ENCODE measurements at places on chromosomes 6 and 20. TPM values are rescaled to one million over a fixed set of nuclear protein-coding genes. Genes with fewer than 3 reads are reported as not detected.
A peak's percentile ranks its signal among the peaks of the same experiment; 100 is the strongest.

DNA sequence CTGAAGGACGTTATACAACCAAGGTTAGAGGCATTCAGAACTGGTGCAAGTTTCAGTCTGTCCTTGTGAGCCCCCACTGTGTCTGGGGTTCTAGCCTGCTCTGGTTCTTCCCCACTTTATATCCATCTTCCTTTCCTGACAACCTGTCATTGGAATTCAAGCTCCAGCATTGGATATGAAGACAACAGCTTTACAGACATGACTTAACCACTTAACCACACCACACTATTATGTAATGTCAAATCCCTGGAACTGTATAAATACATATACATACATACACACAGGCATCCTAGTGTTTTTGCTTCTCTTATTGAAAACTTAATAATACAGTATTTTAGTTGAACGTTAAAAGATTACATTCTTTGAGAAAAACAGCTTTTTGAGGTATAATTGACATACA is 217.9 kb upstream of the SGK1 start:
- H3K36me3 ChIP-seq: no peaks in the 10 kb centered on the region
- no peaks in the 10 kb centered on the region for H3K27me3 ChIP-seq
- no peak overlapping the region for H3K4me3 ChIP-seq
- no peak for DNase-seq

- no peaks in the 10 kb centered on the region for H3K36me3 ChIP-seq
- peaks cover 41% of the 10 kb centered on the region for H3K4me1 ChIP-seq
- H3K27ac ChIP-seq: peak overlapping the region; percentile 72
- no peak for DNase-seq
These were observed 105.6 kb downstream of the TCP11 start for GRCh38 chr6:35035481-35036030.

DNA sequence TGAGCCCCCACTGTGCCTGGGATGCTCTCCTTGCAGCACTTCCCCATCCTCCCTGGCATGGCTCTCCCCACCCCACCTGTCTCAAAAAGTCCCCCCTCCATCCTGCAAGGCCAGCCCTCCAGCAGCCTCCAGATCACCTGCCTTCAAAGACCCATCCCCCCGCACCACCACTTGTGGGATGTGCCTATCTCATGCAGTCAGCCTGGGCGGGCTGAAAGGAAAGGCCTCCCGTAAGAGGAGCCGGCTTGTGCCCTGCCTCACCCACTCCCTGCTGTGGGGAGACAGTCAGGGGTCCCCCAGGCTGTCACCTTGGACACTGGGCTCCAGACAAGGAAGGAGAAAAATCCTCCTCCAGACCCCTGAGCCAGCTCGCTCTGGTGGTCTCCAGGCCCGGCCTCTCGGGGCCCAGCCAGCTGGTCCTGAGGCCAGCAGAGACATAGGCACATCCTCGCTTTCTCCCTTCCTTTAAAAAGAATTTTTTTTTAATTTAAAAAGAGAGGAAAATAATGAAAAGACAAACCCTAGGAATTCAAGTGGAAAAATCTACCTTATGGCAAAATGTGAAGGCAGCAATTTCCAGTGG is 77.3 kb downstream of the GRM4 start:
- H3K36me3 ChIP-seq: no peaks in the 10 kb centered on the region
- H3K4me3 ChIP-seq: no peak overlapping the region
- no peaks in the 10 kb centered on the region for H3K27me3 ChIP-seq
- no peaks in the 10 kb centered on the region for H3K4me1 ChIP-seq
- H3K27ac ChIP-seq: no peak overlapping the region

- H3K4me1 ChIP-seq: no peaks in the 10 kb centered on the region
- H3K36me3 ChIP-seq: no peaks in the 10 kb centered on the region
- H3K27ac ChIP-seq: no peak overlapping the region
- DNase-seq: no peak
- no peak overlapping the region for H3K4me3 ChIP-seq
These were observed 102.6 kb upstream of the ZFP64 start for GRCh38 chr20:52294106-52294628.

DNA sequence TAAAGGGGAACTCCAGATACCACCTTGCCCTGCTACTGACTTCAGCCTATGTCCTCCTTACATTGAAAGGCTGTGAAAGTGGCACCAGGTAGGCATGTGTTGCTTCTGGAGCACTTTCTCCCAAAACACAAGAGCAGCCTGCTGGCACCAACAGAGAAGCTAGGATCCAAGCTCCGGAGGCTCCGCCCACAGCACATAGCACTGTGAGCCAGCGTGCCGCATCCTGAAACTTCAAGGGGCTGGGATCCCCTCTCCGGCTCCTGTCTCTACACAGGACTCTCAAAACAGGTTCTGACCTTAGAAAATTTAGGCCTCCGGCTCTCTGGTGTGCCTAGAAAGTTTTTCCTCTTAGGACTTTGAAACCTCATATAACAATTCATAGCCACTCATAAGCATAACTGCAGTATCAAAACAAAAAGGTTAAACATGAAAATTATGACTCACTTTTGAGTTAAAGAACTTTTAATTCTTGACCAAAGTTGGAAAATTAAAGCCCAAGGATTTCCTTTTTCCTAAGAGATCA is 41.1 kb downstream of the EZR start:
- peaks cover 96% of the 10 kb centered on the region for H3K36me3 ChIP-seq
- H3K27me3 ChIP-seq: no peaks in the 10 kb centered on the region
- DNase-seq: no peak
- H3K27ac ChIP-seq: no peak overlapping the region

DNA sequence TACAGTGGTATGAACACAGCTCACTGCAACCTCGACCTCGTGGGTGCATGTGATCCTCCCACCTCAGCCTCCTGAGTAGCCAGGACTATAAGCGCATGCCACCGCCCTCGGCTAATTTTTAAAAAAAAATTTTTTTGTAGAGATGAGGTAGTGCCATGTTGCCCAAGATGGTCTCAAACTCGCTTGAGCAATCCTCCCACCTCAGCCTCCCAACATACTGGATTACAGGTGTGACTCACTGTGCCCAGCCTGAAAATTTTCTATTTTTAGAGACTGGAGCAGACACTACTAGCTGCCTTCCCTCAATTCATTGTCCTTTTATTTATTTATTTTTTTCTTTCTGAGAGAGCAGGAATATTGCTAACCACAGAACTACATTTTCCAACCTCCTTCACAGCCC is 20.3 kb upstream of the GTF3C6 start:
- DNase-seq: no peak
- no peak overlapping the region for H3K27ac ChIP-seq
- H3K4me3 ChIP-seq: no peak overlapping the region
- no peaks in the 10 kb centered on the region for H3K4me1 ChIP-seq

DNA sequence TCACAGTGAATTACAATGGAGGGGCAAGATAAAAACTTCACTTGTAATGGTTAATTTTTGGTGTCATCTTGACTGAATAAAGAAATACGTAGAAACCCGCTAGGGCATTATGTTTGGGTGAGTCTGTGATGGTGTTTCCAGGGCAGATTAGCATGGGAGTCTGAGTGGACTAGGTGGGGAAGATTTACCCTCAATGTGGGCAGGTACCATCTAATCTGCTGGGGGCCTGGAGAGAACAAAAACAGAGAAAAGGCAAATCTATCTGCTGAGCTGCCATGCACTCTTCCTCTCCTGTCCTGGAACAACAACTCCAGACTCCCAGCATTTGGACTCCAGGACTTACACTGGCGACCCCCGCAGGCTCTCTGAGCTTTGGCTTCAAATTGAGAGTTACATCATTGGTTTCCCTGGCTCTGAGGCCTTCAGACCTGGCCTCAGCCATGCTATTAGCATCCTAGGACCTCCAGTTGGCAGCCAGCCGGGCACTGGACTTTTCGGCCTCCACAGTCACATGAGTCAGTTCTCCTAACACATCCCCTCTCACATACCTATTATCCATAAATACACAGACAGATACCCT is 19.7 kb downstream of the NINL start:
- H3K4me3 ChIP-seq: no peak overlapping the region
- H3K36me3 ChIP-seq: no peaks in the 10 kb centered on the region
- no peak overlapping the region for H3K27ac ChIP-seq
- no peaks in the 10 kb centered on the region for H3K4me1 ChIP-seq
- no peak for DNase-seq

GRCh38 chr6:118881440-118882313 is 12.3 kb upstream of the ASF1A start:
- H3K27me3 ChIP-seq: no peaks in the 10 kb centered on the region
- H3K4me3 ChIP-seq: no peak overlapping the region
- no peaks in the 10 kb centered on the region for H3K36me3 ChIP-seq
- H3K27ac ChIP-seq: peak overlapping the region; percentile 0

DNA sequence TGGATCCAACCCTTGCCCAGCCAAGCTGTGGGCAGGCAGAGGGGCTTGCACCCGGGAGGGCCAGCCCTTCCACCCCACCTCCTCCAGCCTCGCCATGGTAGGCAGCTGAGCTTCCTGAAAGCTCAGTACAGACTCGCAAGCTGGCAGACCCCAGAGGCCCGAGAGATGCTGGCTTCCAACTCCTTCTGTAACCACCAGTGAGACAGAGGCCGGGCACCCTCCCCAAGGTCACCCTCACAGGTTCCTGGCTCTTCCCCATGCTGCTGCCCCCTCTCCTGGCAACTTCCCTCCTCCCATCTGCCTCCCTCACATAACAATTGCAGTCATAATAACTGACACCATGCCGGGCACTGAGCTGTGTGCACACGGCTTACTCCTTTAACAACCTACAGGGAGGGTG is 26.2 kb upstream of the NOL4L start:
- no peaks in the 10 kb centered on the region for H3K36me3 ChIP-seq
- H3K4me3 ChIP-seq: no peak overlapping the region
- no peak overlapping the region for H3K27ac ChIP-seq
- H3K27me3 ChIP-seq: no peaks in the 10 kb centered on the region
- H3K4me1 ChIP-seq: no peaks in the 10 kb centered on the region

DNA sequence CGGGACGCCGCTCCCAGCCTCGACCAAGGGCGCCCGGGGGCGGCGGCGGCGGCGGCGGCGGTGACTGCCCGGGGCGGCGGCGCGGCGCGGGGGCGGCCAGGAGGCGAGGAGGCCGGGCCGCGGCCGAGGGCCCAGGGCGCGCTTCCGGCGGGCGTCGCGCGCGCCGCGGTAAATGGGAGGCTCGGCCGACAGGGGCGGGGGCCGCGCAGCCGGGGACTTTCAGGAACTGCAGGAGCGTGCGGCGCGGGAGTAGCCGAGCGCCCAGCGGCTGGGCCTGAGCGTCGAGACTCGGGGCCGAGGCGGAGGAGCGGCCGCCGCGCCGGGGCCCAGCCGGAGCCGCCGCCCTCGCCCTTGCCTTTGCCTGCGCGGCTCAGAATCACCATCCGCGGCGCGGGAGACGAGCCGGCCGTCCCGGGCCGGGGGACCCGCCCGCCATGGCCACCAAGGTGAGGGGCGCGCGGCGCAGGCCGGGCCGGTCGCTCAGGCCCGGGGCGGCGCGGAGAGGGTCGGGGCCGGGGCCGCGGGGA is at the start of gene SNX9:
Gene SNX9, plus strand, starts transcription at position 246 of the 527 bp plus-strand sequence. Its CDS starts 189 bp downstream, at position 435.
- peak within 1 kb of the TSS; percentile 95 for H3K4me3 ChIP-seq
- no peaks in the 10 kb centered on the region for H3K36me3 ChIP-seq
- H3K27ac ChIP-seq: peak within 1 kb of the TSS; percentile 98
- no peaks in the 10 kb centered on the region for H3K27me3 ChIP-seq

DNA sequence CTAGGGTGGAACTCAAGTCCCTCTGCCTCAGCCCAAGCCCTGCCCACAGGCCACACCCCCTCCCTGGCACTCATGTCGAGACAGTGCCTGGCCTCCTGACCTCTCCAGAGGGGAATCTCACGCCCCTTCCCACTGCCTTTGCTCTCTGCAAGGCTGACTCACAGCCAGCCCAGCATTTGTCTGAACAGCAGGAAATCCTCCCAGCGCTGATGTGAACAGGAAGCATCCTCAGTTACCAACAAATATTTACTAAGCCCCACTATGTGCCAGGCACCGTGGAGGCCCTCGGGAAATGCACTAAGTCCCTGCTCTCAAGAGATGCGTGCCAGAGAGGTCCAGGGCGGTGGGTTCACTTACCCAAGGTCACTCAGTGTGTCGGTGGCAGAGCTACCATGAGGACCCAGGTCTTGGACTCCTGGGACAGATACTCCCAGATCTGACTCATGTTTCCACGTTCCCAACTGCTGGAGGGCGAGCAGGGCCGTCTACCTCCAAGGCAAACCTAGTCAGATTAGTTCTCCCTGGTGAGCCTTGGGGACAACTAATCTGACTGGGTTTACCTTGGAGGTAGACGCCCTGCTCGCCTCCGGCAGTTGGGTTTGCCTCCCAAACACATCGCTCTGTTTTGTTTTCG is 7.8 kb downstream of the ADA start:
- H3K4me3 ChIP-seq: no peak overlapping the region
- peak overlapping the region; percentile 69 for H3K27ac ChIP-seq
- peak; percentile 82 for DNase-seq
- H3K4me1 ChIP-seq: peaks cover 66% of the 10 kb centered on the region

The RGS19 gene
- 25.6 TPM for total RNA-seq

The SYNE1 gene
- total RNA-seq: 137 TPM

The OR14J1 gene
- not detected for total RNA-seq

The NKAPL gene
- 5.8 TPM for total RNA-seq

The SLC17A1 gene
- not detected for total RNA-seq

The EFHC1 gene
- 9.1 TPM for total RNA-seq
